ENCODE measurements at places on chromosomes 3 and 15.
A peak's percentile ranks its signal among the peaks of the same experiment; 100 is the strongest.

DNA sequence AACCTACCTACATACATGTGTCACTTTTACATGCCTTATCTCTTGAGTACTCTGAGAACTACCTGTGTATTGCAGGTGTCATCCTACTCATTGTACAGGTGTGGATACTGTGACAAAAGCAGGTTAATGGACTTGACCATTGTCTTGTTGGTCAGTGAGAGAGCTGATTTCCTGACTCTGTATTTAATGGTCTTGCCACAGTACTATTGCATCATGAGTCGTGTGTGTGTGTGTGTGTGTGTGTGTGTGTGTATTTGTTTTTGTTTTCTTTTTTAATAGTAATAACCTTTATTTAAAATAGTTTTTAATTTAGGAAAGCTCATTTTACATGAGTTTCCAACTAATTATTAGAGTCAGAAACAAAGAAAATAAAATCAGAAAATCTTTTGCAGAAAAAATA is 7.7 kb downstream of the SELENOT start:
- no peak for DNase-seq

GRCh38 chr15:100034191-100034590 is 301.0 kb upstream of the LYSMD4 start:
- no peak for DNase-seq

DNA sequence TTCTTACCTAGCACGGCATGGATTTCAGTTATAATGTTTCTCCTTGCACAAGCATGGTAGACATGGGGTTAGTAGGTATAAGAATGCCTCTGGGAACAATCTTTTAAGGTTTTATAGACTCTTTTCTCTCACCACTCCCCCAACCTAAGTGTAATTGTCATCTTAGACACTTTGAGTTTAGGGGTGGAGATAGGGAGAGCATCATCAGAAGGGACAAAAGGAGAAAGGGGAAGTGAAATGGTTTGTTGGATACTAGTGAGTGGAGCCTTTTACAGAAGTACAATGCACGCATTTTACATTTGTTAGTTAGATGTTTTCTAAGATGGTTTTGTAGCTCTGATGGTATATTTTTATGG is 189.2 kb downstream of the TP63 start:
- DNase-seq: no peak

- peak; percentile 72 for DNase-seq
Observed at GRCh38 chr15:90315278-90315982, 36.7 kb upstream of the ZNF774 start.

- DNase-seq: no peak
Observed at GRCh38 chr3:112875561-112875960, 28.9 kb upstream of the CD200R1L start.

DNA sequence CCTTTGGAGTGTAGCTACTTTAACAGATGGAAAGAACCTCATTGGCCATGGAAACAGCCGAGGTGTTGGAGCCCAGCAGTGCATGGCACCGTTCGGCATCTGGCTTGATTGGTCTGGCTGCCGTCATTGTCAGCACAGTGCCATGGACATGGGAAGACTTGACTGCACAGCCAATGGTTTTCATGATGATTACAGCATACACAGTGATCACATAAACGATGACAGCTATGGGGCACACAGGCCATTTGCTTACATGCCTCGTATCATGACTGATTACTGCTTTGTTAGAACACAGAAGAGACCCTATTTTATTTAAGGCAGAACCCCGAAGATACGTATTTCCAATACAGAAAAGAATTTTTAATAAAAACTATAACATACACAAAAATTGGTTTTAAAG is 44.1 kb downstream of the PGPEP1L start:
- no peak for DNase-seq

- no peak for DNase-seq
Observed at GRCh38 chr3:133054586-133054985, 16.4 kb downstream of the TMEM108 start.

GRCh38 chr15:32657198-32657883 is 15.8 kb downstream of the SCG5 start:
- DNase-seq: no peak

DNA sequence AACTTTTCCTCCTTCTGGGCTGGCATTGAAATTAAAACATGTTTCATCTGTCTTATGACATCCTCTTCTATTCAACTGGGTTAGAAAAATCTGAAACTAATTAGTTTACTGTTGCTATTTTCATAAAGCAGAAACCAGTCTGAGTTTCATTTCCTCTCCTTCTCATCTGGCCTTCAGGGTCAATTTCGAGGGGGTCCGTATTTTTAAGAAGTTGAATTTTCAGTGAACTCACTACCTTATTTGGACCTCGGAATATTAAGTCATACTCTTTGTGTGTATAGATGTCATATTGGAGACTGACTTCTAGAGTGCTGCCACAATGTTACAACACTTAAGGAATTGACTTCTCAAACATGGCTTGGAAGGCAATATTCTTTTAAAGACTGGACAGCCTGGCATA is 485.9 kb downstream of the SQOR start:
- DNase-seq: no peak

GRCh38 chr15:79942741-79943481 is 28.1 kb downstream of the BCL2A1 start:
- no peak for DNase-seq

GRCh38 chr3:73559749-73560148 is 65.0 kb downstream of the PDZRN3 start:
- DNase-seq: no peak

DNA sequence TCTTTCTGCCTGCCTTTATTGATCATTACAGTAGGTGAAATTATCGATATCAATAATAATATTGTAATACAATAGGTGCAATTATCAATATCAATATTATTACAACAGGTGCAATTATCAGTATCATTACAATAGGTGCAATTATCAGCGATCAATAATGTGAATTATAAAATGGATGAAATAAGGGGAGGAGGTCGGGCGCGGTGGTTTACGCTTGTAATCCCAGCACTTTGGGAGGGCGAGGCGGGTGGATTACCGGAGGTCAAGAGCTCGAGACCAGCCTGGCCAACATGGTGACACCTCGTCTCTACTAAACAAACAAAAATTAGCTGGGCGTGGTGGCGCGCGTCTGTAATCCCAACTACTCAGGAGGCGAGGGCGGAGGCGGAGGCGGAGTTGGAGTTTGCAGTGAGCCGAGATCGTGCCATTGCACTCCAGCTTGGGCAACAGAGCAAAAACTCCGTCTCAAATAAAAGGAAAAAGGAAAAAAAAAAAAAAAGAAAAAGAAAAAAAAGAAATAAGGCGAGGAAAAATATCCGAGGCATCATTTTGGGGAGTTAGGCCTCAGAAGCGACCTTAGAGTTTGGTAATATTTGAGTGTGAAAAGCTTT is 611 bp upstream of the BNIP2 start:
- peak; percentile 67 for DNase-seq

DNA sequence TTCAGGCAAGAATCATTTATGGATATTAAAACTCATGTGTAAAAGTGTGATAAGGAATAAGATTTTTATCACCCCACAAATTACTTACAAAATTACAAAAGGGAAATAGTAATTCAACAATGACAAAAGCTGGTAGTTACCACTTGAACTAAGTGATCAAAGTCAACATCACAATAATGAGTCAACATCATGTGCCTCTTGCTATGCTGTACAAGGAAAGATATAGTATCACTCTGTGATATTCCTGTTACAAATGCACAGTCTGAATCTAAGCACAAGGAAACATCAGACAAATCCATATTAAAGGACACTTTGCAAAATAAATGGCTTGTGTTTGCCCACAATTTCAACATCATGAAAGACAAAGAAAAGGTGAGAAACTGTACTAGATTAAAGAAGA is 90.5 kb upstream of the PLCL2 start:
- no peak for DNase-seq

DNA sequence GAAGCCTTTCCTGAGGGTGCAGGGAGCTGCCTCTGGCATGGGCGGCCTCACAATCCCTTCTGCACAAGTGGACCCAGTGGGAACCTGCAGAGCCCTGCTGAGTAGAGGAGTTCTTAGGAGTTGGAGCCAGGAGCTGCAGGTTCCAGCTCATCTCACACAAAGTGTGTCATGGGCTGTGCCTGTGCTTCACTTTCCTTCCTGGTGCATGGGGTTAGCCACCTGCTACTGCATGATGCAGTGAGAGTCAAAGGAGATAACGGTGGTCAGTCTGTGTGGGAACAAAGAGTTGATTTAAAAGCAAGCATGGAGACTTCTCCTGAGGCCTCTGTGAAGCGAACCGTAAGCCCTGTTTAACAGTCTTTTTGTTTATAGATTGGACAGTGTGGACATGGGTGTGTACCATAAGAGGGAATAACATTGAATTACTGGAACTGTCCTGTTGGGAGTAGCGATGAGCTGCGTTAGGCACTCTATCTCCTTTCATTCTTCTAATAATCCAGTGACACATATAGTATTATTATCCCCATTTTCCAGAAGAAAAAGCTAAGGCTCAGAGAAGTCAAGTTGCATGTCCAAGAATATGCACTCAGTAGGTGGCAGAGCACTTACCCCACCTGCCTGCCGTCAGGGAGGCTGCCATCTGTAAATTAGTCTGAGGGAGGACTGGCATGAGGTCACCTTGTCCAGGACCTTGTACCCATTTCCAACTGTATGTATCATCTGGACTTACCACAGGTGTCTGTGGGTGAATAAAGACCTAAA is 68.7 kb upstream of the PRR23C start:
- no peak for DNase-seq

- peak; percentile 41 for DNase-seq
Observed at GRCh38 chr3:177932346-177932745, 603.9 kb upstream of the KCNMB2 start.

DNA sequence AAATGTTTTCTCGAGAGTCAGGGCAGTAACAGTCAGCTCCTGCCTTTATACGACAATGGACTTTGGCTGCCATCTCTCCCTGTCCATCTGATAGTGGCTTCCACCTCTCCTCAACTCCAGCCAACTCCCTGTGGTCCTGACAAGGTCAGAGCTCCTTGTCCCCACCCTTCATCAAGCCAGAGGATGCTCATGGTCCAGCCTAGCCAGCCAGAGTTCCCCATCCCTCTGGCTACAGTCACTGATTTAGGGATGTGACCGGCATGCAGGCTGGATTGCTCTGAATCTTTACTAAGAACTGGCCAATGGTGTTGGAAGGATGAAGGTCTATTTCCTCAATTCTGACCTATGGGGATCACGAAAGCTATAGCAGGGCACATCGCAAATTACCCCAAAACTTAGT is 156.1 kb downstream of the OR4M2 start:
- DNase-seq: no peak

GRCh38 chr15:75830910-75831805 is 12.1 kb upstream of the UBE2Q2 start:
- DNase-seq: no peak

DNA sequence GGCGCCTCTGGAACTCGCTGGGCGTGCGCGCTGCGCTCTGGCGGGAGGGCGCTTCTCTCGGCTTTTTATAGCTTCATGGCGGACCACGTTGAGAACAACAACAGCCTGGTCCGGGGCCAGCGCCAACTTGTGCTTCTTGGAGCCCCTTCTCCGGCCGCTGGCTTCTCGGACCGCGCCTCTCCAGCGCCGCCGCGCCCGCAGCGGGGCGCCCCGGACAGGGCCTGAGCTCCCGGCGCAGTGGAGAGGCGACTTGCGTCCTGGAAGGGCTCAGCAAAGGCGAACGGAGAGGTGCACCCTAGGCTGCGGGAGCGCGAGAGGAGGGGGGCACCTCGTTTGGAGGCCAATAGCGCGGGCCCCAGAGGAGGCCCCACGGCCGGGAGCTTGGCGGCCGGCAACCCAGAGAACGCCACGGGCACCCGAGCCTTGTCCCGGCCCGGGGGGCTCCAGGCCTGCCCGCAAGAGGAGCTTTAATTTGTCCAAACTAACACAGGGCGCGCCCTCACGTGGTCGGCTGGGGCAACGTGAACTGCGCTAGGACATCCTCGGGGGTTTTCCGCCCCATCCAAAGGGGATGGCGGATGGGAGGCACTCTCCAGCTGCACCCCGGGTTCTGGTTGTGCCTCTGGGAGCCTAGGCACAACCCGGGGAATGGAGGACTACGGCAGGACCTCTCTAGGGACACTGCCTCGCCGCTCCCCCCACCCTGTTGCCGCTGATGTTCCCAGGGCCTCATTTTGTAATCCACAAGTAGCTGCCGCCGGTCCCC is 37.8 kb downstream of the HMCES start:
- DNase-seq: peak; percentile 92

DNA sequence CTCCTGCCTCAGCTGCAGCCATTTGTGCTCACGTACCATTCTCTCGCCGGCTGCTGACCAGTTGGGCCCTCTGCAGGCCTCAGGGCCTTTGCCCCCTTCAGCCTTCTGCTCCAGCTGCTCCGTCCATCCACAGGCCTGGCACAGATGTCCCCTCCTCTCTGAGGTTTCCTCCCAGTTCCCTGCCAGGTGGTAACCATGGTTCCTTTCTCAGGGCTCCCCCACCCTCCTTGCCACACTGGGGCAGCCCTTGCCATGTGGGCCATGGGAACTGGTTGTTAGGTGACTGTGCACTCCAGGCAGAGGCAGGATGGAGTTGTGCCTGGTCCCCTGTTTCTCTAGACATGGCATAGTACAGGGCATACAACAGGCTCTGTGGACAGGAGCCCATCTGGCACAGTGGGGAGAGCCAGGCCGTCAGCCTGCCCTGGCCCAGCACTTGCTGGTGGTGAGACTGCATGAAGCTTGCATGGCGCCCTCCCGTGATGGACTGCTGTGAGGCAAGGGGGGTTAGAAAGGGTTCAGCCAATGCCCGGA is 148.9 kb downstream of the DNAJB8 start:
- DNase-seq: no peak

- peak; percentile 62 for DNase-seq
Observed at GRCh38 chr3:103388214-103388613, 953.4 kb downstream of the ZPLD1 start.

DNA sequence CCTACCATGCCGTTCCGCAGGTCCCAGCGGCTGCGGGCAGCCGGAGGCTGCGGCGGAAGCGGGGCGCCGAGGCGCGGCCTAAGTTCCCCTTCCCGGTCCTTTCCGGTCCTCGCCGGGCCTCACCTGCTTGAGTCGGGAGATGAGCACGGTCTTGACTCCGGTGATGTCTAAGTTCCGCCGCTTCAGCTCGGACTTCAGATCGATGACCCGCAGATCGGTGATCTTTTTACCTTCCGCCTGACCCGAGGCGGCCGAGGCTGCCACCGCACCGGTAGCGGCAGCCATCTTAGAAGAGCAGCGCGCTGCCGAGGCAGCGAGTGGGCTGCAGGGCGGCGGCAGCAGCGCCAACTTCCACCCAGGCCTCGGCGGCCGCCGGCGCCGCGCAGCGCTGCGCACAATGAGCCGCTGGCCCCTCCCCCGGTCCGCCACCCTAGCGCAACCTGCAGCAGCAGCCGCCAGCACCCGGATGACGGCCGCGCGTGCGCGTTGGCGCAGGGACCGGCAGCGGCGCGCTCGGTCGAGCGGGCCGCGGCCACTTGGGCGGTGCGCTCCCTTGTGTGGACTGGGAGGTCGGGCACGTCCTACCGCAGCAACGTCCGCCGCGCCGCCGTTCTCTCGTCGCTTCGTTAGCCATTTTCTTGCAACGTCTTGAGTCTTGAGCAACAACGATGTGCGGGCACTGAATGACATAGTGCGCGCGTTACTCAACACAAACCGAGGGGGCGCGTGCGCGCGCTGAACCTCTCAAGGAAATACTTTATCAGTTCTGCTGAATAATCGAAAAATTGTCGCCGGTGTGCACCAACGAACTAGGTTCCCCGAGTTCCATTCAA is at the start of gene SLTM:
TSS of gene SLTM (minus strand) at position 399 of the 833 bp plus-strand sequence. CDS start at position 285, 114 bp downstream.
- peak; percentile 99 for DNase-seq

Data from astrocyte of the hippocampus (primary cell).